ENCODE measurements at places on chromosomes 1 and 21.

DNA sequence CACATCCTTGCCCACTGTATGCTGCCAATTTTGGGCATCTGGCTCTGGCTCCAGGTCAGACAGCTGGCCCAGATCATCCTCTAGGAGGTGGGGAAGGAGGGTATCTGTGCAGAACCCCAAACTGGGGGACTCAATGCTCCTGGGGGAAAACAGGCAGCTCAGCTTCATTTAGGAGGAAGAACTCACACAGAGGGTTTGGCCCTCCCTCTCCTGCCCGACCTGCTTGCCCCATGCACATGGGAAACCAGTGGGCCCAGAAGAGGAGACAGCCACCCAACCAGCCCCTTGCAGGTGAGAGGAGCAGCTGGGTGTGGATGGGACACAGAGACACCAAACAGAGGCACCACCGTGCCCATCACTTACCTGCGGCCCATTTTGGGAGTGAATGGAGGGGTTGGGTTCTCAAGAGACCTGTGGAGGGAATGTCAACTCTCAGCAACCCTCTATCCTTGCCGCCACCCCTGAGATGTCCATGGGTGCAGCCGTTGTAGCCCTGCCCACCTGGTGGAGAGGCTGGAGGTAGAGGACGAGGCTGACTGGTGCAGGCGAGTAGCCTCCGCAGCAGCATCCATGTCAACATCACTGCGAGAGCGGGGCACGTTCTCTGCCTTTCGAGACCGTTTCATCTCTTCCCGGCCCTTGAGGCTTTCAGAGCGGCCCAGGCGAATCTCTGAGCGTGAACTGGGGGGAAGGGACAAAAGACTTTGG lies 27.5 kb downstream of the LRRC71 start:
- no peak for DNase-seq

DNA sequence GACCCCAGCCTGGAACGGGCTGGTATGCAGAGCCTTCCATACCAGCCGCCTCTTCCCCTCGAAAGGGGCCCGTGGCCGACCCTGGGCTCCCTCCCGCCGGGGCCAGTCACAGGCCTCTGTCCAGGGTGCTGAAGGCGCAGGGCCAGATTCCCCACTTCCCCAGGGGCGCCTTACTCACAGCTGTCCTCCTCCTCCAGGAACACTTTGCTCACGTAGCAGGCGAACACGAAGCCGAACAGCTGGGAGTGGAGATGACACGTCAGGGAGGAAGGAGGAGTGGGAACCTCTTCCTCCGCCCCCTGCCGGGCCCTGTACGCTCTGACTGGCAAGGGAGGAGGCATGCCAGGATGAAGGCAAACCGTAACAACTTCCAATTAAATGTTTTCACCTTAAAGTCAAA lies 57.3 kb downstream of the NKAIN1 start:
- peak; percentile 11 for DNase-seq

DNA sequence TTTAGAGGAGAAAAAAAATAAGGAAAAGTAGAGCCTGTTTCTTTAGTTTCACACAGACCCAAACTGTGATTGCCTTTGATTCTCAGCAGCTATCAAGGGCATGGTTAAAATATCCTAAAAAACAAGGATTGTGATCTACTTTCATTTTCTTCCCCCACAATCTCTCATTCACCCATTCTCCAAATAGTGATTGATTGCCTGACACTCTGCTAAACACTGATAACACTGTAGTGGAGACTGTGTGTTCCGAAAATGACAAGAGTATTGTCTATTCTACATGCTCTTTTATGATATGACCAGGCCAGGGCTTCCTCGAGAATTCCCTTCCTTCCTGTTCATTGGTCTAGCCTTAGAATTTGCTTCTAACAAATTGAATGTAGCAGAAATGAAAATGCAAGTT lies 40.2 kb downstream of the PRMT6 start:
- no peak for DNase-seq

GRCh38 chr1:204736836-204737235 lies 51.3 kb upstream of the LRRN2 start:
- DNase-seq = no peak

- DNase-seq = no peak
Observed at GRCh38 chr1:69787151-69787550, 219.4 kb downstream of the LRRC7 start.

- DNase-seq = peak; percentile 35
Observed at GRCh38 chr1:20184997-20185833, 681 bp upstream of the UBXN10 start.

- DNase-seq = no peak
Observed at GRCh38 chr1:56788588-56788987, 30.6 kb downstream of the FYB2 start.
